ENCODE measurements at places on chromosomes 6 and 20.
A peak's percentile ranks its signal among the peaks of the same experiment; 100 is the strongest.

- no peak for DNase-seq
Measured at GRCh38 chr6:137424251-137424650, 69.9 kb downstream of the OLIG3 start.

GRCh38 chr6:49339096-49339495 is 124.0 kb downstream of the MMUT start:
- DNase-seq, result no peak

DNA sequence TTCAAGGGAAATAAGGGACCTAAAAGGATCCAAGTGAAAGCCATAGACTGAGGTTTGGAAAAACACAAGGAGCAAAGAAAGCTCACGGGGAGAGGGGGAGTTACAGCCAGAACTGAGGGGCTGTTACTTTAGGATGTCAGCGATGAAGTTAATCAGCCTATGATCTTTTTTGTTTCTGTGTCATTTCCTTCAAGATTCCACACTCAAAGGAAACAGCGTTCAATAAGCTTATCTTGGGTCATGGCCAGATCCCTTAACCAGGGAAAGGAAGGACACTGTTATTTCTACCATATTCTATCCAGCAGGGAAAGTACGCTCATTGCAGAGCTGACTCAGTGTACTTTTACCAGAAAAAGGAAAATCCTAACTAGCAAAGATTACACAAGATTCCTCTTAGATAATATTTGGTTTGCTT is 132.8 kb downstream of the PFDN4 start:
- no peak for DNase-seq

DNA sequence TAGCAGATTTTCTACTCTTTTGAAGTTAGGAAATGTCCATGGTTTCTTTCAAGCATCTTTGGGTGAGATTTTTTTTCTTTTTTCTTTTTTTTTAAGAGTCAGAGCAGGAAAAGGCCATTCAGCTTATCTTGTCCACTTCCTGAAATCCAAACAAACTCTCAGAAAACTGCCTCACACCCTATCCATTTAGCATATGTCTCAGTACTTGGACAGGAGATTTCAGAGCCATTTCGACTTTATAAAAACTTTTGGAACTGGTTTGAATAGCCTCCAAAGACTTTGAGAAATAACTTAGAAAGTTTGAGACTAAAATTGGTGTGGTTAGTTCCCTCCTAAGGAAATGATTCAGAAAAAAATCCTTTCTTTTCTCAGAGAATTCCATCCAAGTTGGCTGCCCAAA is 125.1 kb downstream of the MYLK4 start:
- no peak for DNase-seq

DNA sequence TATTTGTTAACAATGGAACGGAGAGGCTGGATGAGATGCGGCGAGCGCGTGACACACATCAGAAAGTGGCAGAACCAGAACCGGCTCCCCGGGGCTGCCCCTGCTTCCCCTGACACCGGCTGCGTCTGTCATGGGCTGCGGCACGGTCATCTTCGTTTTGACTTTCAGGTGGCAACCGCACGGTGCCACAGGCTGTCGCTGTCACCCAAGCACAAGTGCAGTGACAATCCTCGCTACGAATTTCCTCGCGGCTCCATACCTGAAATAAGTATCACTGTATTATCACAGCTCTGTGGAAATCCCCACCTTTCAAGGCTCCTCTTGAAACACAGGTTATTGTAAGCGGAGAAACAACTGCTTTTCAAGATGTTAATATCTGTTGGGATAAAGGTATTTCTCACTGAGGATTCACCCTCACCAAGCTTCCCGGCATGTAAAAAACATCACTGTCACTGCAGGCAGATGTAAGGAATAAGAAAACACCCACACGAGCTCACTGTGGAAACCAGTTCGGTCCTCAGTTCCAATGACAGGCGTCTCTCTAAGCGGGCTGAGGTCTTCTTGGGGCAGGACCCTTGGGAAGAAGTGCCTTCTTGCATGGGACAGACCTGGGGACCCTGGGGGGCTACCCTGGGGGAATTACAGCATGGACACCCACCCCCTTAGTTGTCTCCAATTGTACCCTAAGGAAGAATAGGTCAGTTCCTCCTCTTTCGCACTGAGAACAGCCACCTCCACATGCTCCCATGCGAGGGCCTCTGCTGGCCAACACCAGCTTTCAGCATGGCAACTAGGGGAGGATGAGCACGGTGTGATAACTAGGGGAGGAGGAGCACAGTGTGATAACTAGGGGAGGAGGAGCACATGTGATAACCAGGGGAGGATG is 86.3 kb downstream of the DACT2 start:
- DNase-seq, result no peak

- no peak for DNase-seq
Measured at GRCh38 chr6:14927398-14927797, 318.5 kb upstream of the JARID2 start.

DNA sequence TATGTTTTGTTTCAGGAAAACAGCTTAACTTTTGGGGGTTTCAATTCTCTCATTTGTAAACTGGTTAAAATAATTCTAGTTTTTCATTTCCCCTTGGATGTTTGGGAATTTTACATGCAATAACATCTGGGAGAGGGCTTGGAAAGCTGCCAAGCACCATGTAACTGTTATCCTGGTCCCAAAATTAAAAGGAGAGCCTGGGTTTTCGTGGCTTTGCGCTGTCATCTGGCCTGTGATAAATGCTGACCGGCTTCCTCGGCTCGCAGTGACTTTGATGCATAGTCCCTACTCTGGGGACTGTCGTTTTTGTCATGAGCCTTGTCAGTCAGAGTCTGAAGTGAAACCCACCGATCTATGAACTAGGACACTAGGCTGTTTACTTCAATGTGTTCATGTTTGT is 12.2 kb downstream of the SLC35F1 start:
- no peak for DNase-seq

GRCh38 chr6:123417535-123417934 is 219.2 kb downstream of the TRDN start:
- DNase-seq, result no peak

DNA sequence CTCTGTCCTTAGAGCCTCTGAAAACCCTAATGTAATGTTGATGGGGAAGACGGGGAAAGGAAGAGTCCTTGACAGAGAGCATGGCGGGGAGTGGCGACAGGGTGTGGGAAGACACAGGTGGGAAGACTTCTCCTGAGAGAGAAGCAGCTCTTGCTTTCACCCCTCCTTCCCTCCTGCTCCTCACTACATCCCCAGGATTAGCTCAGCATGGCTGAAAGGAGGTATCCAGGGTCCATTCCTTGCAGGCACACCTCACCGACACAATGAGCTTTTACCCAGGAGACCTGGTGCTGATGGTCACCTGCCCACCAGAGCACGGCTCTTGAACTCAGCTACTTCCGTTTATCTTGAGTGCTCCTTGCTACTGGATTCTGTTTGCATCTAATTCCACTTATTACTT is 469.3 kb downstream of the CDH26 start:
- no peak for DNase-seq

DNA sequence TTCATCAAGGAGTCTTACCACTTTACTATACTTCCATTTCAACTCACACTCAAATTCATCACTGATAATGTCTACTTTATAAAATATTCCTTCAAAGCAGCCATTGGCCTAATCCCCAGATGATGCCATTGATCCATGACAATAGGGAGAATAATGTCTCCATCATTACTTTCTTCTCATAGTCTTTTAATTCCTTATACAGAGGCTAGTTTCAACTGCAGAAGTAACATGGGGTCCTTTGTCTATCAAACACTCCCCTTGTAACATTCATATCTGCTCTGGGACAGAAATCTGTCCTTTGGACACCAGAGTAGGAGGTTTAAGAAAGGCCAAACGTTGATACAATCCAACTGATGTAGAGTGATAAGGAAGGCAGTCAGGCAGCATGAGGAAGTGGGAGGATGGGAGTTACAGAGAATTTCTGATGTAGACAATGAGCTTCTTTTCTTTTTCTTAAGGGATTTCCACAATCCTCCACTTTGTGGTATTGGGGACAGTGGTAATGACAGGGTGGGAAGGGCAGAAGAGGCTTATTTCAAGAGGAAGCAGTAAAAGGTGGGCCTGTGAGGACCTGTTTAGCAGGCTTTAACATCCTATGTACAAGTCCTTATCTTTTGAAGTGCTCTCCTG is 18.9 kb upstream of the HLA-DOA start:
- no peak for DNase-seq

- no peak for DNase-seq
Measured at GRCh38 chr6:119495230-119495683, 145.7 kb upstream of the MAN1A1 start.

DNA sequence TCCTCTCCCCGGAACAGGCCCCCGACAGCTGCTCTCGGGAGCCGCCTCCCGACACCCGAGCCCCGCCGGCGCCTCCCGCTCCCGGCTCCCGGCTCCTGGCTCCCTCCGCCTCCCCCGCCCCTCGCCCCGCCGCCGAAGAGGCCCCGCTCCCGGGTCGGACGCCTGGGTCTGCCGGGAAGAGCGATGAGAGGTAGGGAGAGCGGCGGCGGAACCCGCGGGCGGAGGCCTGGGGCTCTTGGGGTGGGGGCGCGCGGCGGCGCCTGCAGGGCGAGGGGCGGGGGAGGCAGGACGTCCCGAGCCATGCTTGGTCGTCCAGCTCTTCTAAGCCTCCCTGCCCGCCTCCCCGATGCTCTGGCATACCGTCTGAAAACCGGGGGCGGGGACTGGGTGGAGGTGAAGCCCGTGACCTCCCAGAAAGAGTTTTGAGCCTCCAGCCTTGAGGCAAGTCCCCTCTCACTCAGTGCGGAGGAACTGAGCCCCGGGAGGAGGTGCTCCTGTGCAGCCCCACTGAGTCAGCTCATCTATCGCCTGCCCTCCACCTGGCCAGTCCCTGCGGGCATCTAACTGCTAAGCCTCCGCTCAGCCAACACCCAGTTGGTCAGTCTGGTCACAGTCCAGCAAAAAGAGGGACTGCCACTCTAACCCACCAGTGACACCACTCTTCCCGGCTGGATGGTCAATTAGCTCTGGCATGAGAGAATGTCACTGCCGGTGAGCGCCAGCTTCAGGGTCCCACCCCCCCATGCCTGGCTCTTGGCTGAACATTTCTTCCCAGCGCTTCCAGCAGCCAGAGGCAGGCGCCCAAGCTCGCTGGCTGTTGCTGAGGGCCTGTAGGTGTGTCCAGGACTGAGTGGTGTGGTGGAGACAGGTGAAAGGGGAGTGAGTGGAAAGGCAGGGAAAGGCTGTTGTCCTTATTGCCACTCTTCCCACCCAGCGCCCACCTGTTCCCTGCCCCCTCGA is 482 bp downstream of the DDR1 start:
- peak; percentile 50 for DNase-seq

GRCh38 chr20:61873651-61874420 is 191.8 kb downstream of the TAF4 start:
- no peak for DNase-seq

- no peak for DNase-seq
Measured at GRCh38 chr6:119096721-119097565, 18.5 kb upstream of the FAM184A start.

DNA sequence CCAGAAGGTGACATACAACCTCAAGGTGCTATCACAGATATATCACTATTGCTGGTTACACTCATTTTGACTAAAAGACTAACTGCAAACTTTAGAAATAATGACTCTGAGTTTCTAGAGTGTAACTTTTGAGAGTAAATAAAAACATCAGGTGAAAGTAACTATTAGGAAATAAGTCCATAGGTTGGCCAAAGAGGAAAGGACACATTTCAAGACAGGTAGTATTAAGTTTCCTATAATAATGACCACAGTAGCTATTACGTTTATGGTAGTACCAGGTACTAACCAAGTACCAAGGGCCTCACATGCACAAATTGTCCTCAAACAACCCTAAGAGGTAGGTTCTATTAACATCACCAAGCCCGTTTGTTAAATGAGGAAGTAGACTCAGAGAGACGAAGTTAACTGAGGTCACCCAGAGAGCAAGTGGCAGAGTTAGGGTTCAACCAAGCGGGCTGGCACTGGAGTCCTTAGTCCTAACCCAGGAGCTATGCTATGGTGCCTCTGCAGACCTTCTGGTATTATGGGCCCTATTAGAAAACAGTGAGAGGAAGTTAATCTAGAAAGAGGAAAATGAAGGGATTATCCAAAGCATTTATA is 36.8 kb downstream of the HEBP2 start:
- no peak for DNase-seq

- no peak for DNase-seq
Measured at GRCh38 chr6:107360476-107360875, 98.9 kb downstream of the PDSS2 start.

DNA sequence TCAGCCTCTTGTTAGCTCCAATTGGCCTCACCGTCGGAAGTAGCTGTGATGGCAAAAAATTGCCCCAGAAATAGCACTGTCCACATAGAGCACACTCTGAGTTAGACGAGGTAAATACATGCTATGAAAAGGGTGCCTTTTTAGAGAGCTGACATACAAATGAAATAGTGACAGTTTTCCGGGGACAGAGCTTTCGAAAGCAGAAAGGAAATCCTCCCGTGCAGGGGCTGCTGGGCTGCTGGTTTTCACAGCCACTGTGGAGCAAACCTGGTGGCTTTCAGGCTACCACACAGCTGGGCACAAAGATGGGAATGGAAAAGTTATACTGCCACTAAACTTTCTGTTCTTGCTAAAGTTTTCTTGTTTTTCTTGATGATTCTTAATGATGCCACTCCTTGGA is 8.3 kb downstream of the SLPI start:
- no peak for DNase-seq

DNA sequence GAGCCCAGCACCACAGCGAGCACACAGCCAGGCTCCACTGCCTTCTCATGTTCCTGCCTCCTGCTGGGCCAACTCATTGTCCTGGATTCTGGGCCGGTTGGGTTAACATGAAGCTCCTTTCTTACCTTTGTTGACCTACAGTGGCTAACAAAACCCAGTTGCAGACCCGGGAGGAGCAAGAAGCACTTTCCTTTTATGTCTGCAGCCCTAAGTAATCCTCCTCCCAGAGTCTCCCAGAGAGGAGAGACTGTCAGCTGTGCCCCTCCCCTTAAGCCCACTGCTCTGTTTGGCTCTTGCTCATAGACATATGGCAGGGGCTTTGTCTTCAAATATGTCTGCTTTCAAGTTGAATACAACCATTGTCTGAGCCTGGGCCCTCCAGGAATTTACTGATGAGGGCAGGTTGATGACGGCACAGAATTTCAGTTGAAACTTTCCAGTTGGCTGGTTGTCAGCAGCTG is 55.2 kb downstream of the PSMB1 start:
- no peak for DNase-seq

GRCh38 chr6:38337819-38338465 is 301.8 kb downstream of the BTBD9 start:
- no peak for DNase-seq

- DNase-seq, result no peak
Measured at GRCh38 chr6:145286916-145287315, 448.4 kb downstream of the EPM2A start.

DNA sequence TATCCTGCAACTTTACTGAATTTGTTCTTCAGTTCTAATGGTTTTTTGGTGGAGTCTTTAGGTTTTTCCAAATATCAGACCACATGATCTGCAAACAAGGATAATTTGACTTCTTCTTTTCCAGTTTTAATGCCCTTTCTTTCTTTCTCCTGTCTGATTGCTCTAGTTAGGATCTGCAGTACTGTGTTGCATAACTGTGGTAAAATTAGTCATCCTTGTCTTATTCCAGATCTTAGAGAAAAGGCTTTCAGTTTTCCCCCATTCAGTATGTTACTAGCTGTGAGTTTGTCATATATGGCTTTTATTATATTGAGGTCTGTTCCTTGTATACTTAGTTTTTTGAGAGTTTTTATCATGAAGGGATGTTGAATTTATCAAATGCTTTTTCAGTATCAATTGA is 4.3 kb downstream of the MICA start:
- DNase-seq, result no peak

GRCh38 chr6:84258268-84258667 is 30.8 kb upstream of the CEP162 start:
- DNase-seq, result no peak
